ENCODE measurements at places on chromosomes 4 and X. TPM values are rescaled to one million over a fixed set of nuclear protein-coding genes. Genes with fewer than 3 reads are reported as not detected.
A peak's percentile ranks its signal among the peaks of the same experiment; 100 is the strongest.

- no peak for DNase-seq
Measured at GRCh38 chr4:46931981-46932380, 22.9 kb upstream of the COX7B2 start.

GRCh38 chrX:153851981-153852380 is 21.6 kb upstream of the PDZD4 start:
- DNase-seq = no peak

Gene USP26
- total RNA-seq = not detected

Gene XKRX
- total RNA-seq = not detected

GRCh38 chr4:95045429-95045828 is 287.7 kb downstream of the BMPR1B start:
- no peak for DNase-seq

DNA sequence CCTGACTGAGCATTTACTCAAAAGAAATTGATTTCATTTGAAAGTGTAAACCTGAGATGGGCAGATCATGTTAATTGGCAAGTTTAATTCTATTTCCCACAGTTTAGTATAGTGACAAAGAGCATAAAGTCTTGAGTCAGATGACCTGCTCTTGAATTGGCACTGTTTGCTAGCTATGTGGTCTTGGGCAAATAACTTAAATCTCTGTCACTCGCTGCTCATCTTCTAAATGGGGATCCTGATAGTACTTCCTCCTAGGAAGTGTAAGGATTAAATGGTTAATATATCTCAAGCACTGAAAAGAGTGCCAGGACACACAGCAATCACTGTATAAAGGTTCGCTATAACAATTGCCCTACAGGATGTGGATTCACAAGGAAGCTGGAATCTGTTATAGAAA is 242.8 kb upstream of the JADE1 start:
- no peak for DNase-seq

- DNase-seq = peak; percentile 8
Measured at GRCh38 chr4:152937336-152938236, 1.5 kb downstream of the FHDC1 start.

DNA sequence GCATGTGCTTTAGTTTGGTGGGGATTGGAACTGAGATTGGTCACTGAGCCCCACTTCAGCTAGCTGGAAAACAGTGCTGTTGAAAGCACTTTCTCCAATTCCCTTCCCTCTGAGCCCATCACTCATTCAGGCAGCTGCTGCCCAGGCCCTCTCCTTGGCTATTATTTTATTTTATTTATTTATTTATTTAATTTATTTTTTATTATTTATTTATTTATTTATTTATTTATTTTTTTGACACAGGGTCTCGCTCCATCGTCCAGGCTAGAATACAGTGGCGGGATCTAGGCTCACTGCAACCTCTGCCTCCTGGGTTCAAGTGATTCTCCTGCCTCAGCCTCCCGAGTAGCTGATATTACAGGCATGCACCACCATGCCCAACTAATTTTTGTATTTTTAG is 51.8 kb upstream of the RBPJ start:
- no peak for DNase-seq

Gene DLG3
- 28.1 TPM for total RNA-seq

- DNase-seq = no peak
Measured at GRCh38 chrX:13024986-13025385, 19.4 kb downstream of the FAM9C start.

DNA sequence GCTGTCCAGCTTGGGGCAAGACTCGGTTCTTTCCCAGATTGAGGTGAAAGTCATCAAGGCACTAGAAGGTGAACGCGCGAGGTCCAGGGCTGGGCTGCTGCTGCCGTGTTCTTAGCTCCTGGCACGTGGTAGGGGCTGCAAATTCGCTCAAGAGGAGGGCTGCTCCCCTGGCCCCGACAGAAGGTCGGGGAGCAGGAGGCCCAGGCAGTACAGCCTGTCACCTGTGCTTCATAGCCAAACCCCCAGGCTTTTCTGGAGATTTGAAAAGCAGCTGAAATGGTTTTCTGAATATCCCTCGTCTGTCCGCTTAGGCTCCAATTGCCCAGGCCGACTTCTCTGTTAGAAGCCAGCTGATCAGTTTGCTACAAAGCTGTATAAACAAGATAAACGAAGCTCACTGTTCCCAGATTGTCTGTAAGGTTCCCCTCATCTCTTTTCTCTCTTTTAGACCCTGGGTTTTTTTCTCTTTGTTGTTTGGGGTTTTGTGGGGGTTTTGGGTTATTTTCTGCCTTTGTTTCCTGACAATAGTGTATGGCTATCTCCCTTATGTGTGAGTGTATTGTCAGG is 60.0 kb upstream of the STX18 start:
- DNase-seq = no peak

GRCh38 chr4:5905714-5906113 is 12.8 kb upstream of the CRMP1 start:
- DNase-seq = no peak

- DNase-seq = no peak
Measured at GRCh38 chrX:68072041-68072440, 361.3 kb downstream of the OPHN1 start.

DNA sequence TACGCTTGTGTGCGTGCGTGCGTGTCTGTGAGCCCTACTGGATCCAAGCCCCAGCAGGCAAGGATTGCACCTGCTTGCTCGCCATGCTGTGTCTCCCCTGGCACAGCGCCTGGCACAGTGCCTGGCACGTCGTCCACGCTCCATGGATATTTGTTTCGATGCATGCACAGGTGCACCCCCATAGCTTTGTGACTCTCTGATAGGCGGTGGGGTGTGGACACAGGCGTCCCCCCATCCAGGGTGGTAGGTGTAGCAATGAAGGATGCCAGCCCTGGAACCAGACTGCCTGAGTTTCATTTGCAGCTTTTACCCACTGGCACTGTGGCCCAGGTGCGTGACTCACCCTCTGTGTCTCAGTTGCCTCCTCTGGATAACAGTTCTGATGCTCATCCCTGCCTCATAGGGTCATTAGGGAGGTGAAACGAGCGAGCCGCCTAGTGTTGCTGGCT is 20.2 kb downstream of the PIGG start:
- DNase-seq = no peak

DNA sequence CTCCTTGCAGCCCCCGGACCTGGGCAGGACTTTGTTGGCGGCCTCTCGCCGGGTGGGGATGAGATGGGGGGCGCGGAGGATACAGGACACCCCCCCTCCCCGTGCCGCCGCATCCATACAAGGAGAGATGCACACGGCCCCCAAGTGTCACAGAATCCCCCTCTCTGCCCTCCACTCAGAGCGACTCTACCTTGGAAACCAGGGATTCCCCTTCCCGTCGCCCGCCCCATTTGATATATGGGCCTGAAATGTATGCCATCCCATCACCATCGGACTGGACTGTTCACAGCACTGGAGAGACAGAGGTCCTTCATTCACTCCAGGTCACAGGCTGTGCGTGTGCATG is 426 bp downstream of the PORCN start:
- DNase-seq = no peak

GRCh38 chr4:143019351-143019750 is 165.4 kb upstream of the USP38 start:
- DNase-seq = no peak

DNA sequence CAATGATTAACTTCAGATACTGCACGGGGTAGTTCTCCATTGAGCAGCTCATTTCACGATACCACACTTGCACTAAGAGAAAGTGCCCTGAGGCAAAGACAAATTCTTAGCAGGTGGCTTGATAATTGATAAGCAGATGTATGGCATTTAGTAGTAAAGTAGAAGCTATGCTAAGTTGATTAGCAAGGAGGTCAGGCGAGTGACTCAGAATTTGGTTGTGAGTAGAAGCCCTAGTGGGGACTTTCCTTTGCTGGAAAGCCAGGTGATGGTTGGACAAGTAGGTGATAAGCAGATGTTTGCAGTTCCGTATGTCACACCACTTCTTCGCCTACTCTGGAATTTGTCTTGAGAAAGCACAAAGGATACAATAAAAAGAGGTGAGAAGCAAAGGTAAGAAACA is 58.7 kb downstream of the TLL1 start:
- no peak for DNase-seq

Gene NOX1
- total RNA-seq = not detected

Gene PLAC1
- not detected for total RNA-seq

GRCh38 chr4:148842843-148843242 is 400.6 kb upstream of the NR3C2 start:
- no peak for DNase-seq

GRCh38 chr4:160318567-160319220 is 1215.8 kb downstream of the RAPGEF2 start:
- DNase-seq = no peak

DNA sequence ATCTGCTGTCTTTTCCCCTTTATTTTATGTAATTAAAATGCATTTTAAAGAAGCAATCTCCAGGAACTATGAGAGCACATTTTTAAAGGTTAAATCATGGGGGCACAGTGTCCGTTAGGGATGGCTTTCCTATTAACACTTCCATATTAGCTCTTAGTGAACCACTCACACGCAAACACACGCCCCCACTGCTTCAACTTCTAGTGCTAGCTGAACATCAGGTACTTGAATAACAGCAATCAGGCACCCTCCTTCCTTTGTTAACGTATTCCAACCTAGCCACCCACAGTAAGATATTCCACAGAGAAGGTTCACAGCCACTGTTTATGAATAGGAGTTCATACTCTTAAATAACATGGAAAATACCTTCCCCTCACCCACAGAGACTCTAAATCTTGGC is 9.3 kb downstream of the TMEM255A start:
- DNase-seq = no peak

DNA sequence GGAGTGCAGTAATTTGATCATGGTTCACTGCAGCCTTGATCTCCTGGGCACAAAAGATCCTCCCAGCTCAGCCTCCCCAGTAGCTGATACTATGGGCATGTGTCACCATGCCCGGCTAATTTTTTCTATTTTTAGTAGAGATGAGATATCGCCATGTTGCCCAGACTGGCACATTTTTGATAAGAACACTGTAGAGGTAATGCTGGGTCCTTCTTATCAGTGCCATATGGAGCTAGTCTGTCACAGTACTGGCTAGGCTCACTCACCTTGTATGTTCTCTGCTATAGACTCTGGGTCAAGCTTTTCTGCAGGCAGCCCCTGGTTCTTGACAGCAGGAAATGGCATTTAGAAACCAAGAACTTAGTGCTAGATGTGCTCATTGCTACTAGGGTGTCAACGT is 53.9 kb downstream of the BCOR start:
- no peak for DNase-seq

Gene GLRA3
- total RNA-seq = not detected

DNA sequence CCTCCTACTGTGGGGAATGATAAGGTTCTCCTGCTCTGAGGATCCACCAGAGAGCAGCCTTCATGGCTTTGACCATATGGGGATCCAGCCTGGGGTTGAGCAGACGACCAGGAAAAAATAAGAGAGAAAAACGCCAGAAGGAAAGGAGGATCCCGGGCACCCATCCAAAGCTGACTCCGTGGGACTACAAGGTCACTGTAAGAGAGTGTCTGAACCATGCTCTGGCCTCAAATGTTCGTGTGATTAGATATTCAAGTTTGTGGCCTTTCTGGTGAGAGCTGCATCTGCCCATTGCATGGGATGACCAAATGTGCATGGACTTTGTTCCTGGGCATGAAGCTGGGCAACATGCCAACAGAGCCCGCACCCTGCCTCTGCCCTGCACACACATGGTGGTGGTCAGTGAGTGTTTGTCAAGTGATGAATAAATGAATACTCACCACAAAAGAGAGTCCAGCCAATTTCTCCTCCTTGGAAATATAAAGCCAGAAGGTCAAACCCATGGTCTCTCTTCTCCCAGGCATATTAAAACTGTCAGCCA is 346.0 kb upstream of the GATB start:
- no peak for DNase-seq

DNA sequence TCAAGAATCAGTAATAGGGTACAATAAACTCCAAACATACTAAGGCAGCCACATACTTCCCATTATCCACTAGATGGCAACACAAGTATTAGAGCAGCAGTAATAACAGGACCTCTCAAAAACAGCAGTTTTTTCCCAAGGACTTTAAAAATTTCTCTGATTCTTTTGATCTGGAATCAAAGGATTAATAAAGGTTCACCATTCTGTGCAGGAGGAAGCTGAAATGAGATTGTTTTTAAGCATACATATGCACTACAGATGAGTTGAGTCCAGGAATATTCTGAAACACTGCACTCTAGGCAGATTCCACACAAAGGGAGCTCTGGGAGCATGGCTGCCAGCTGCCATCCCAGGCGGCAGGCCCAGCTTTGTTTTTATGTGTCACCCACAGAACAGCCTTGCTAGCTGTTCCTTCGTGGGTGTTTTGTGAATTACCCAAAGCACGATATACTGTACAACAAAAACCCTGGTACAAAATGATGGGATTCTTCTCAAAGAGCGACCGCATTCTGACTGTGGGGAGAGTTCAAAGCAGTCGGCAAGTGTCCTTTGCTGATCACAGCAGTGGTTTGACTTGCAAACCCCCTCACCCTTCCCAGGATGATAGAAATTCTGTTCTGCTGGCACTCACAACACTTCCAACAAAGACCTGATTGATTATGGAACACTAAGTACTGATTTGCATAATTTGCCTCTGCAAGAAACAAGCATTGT is 61.0 kb downstream of the STX18 start:
- no peak for DNase-seq

Gene ATP1B4
- not detected for total RNA-seq
